HCT116 (cell line): ENCODE measurements at places on chromosomes 4 and X.

GRCh38 chrX:53126377-53126776 is 32.4 kb downstream of the KANTR start:
- no peak for DNase-seq

GRCh38 chr4:28772066-28772465 is 1911.4 kb downstream of the STIM2 start:
- DNase-seq, result no peak

- no peak for DNase-seq
Observed at GRCh38 chrX:99301990-99302389, 1108.1 kb downstream of the PCDH19 start.

- no peak for DNase-seq
Observed at GRCh38 chr4:108320061-108320460, 151.3 kb upstream of the LEF1 start.

DNA sequence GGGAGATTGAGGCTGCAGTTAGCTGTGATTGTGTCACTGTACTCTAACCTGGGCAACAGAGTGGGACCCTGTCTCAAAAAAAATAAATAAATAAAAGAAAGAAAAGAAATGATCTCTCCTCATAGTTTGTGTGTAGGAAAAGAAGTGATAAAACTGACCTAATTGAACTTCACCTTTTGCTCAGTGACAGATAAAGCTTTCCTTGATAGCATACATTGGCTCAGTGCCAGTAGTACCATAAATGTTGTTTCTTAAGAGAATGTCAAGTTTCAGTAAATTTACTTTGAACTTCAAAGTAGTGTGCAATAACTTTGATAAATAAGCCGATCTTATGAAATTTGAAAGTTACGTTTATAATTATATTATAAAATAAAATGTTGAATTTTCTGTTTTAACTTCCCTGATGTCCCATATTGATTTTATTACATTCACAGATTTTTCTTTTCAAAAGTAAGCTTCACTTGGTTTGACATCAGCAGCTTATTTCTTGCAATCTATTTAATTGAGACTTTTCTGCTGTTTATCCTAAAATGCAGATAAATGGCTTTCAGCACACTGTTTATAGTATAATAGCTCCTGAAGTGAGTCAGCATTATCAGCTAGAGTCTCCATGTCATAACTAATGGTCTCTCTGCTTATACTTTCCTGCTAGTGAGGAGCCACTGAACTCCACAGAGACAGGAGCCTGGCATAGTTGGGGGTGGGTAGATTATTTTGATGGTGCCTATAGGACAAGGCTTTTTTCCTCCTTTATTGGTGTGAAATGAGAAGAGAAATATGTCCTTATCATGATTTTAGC is 330.1 kb downstream of the BMPR1B start:
- no peak for DNase-seq

DNA sequence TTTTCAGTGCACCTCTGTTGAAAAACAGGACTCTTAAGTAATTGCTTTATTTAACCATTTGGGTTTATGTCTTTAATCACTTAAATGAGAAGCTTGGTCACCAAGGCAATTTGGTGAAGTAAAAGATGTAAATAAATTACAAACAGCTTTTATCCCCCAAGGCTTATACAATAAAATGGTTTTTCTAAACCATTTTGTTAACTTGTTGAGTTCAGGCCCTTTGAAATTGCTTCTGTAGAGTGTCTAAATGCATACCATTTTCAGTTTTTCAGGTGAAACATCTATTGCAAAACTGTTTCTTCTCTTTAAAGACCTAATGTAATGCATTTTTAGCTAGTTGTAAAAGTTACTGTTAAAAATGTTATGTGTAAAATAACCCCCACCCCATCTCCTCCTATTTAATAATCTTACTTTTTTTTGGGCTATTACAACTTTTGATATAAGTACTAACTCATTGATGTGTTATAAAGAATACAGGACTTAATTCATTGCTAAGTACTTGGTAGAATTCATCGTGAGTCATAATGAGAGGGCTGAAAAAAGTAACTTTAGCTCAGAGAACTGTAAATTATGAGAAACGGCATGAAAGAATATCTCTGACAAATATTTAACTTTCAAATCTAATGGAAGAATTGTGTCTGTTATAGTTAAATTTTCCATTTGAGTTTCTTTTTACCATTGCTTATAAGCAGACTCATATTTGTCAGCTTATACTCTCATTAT is 4.5 kb downstream of the RAPGEF2 start:
- DNase-seq, result no peak

DNA sequence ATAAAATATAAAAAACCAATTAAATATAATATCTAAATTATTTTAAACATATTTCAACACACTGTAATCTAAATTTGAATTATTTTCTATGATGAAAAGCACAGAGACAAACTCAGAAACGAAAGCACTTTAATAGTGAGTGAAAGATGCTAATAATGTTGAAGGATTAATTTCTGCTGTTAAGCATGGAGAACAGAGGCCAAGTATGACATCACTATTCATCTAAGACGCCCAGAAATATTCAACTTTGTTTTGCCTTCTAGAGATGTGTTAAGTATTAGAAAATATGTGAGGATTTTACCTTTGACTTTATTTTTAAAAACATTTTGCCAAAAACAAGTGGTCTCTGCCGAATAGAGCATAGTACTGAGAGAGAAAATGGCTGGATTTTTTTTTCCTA is 19.3 kb downstream of the ARHGEF6 start:
- DNase-seq, result no peak

DNA sequence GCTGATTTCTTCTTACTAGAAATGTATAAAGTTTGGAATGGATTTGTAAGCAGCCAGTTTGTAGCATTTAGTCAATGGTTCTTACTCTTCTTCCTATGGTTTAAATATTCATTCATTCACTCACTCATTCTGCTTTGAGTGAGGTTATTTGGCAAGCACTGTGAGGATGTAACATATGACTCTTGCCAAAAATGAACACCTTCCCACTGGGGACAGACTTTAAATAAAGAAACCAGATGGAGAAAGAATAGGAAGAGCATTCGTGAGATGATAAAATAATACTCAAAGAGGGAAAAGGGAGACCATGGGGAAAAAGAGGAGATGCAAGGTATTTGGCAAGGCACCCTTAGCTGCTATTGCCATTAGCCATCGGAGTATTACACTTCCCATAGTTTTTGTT is 586.1 kb downstream of the ADGRL3 start:
- no peak for DNase-seq

DNA sequence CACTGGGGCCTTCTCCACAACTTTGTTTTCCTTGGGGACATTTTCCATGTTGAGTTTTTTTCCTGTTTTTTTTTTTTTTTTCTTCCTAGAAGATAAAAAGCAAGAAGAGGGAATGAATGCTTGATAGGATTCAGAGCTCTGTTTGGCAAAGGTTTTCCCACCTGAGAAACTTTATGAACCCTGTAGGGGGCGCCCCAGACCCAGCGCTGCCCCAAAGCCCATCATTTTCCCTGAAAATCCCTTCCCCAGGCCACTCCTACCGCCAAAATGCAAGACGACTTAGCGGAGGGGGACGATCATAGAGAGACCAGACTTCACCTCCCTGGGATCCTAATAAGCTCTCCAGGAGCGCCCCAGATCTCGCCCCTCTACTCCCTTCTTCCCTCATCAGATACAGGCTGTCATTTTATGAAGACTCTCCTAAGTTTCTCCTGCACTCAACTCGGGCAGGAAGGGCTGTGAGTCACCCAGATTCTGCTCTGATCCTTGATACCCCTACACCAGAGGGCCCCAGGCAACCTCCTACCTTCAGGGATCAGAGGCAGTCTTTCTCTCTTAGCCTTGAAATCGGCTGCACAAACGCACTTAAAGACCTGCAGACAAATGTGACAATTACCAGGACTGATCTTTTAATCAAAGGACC is 1.4 kb downstream of the BEX5 start:
- DNase-seq, result no peak

DNA sequence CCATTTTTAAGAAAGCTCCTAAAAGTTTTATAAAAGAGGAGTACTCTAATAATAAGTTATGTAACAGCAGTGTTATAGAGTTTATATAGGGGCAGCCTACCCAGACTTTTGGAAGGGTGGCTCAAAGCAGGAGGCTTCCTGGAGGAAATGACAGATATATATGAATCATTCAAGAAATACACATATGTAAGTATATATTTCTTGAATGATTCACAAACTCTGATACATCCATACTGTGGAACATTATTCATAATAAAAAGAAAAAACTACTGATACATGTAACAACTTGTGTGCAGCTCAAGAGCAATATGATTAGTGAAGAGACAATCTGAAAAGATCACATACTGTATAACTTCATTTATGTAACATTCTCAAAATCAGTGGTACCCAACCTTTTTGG is 166.2 kb downstream of the WDFY3 start:
- no peak for DNase-seq

GRCh38 chrX:23900220-23900797 is 7.4 kb downstream of the APOO start:
- DNase-seq, result no peak

GRCh38 chr4:182866746-182867145 is 50.4 kb downstream of the DCTD start:
- DNase-seq, result no peak

DNA sequence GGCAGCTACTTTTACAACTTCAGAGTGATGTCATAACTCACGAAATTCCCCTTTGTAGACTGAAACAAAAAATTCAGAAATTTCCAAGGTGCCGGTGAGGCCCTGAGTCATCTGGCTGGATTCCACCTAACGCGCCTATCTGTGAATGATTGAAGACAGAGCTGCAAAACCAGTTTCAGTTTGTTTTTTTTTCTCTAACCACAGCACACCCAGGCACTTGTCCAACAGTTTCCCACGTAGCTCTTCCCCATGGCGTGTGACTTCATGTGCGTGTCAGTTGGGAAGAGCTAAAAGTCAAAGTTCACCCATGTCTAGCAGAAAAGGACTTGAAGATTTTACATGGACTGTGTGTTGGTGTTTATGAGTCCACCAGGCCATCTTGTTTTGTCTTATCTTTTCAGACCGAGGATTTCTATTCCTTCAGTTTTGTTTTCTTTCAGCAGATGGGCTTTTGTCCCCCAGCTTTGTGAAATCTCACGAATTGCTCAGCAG is 16.4 kb downstream of the TCEANC start:
- peak; percentile 90 for DNase-seq
